Spinal cord (tissue), 10 donors: ENCODE measurements at places on chromosomes 2 and 18. TPM values are rescaled to one million over a fixed set of nuclear protein-coding genes. Genes with fewer than 3 reads are reported as not detected.

DNA sequence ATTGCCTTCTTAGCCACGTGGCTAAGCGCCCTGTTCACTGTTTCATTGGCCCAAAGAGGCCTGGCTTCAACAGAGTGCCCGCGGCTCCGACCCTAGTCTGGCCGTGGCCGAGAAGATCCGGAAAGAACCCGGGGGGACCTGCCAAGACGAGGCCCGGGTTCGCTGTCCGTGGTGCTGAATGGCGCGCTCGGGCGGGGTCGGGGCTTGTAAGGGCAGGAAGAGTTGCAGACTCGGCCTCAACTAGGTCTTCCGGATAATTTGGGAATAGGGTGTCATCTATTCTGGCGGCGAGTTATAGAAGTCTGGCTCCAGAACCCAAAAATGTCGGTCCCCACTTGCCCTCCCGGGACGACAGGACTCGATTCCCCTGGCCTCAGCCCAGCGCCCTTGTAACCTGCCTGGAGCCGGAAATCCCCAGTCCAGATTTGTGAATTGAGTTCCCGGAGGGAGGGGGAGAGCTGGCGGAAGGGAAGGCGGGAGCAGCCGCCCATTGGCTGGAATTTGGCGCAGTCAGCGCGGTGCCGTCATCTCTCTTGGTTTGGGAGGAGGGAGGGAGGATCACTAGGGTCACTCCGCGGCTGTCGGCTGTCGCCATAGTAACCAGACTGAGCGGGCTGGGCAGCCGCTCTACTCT lies 3.5 kb downstream of the CDK5R2 start:
- DNase-seq: peak; percentile 94

- DNase-seq: no peak
Observed at GRCh38 chr2:214184461-214184860, 226.4 kb upstream of the VWC2L start.

Gene LCLAT1
- total RNA-seq: 21.1 TPM

Gene UGT1A7
- not detected for total RNA-seq

DNA sequence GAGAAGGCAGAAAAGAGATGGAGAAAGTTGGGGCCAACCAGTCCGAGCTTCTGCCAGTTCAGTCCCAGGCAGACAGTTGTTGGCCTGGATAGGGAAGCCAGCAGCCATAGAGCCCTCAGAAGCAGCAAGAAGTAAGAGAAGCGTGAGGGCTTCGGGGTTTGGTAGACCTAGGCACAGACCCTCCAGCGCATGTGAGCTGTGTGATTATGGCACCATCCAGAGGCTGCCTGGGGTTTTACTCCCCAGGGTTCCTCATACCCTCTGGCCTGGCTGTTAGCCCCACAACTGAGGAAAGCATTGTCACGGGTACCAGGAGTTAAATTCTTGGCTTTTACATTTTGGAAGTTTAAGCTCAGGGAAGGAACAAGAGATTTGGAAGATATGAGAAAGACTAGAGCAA lies 93.7 kb upstream of the RAB6C start:
- DNase-seq: no peak
